ENCODE measurements at places on chromosomes 13 and 19. TPM values are rescaled to one million over a fixed set of nuclear protein-coding genes. Genes with fewer than 3 reads are reported as not detected.

The CYP2A7 gene
- not detected for total RNA-seq

The VSTM1 gene
- total RNA-seq, result not detected

DNA sequence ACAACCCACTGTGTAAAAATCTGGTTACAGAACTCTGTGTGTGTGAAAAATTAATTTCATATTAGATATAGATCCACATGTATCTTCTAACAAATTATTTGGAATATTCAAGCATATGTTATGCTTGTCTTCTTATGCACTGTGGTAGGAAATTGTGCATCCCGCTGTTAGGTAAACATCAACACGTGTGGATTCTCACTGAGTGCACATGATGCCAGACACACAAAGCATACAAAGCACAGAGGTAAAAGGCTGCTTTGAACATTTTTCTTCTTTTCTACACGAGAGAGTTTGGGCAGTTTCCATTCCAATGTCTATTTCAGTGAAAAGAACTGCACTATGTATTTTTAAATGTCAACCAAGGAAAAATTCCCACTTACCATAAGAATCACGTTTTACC is 354.9 kb downstream of the PCDH9 start:
- no peaks in the 10 kb centered on the region for H3K4me1 ChIP-seq
- H3K36me3 ChIP-seq, result no peaks in the 10 kb centered on the region
- no peaks in the 10 kb centered on the region for H3K27me3 ChIP-seq
- no peak overlapping the region for H3K4me3 ChIP-seq

The C1QTNF9B gene
- total RNA-seq, result not detected

The CD70 gene
- total RNA-seq, result not detected

The RNF225 gene
- 0.62 TPM for total RNA-seq

The CEACAM7 gene
- total RNA-seq, result not detected

DNA sequence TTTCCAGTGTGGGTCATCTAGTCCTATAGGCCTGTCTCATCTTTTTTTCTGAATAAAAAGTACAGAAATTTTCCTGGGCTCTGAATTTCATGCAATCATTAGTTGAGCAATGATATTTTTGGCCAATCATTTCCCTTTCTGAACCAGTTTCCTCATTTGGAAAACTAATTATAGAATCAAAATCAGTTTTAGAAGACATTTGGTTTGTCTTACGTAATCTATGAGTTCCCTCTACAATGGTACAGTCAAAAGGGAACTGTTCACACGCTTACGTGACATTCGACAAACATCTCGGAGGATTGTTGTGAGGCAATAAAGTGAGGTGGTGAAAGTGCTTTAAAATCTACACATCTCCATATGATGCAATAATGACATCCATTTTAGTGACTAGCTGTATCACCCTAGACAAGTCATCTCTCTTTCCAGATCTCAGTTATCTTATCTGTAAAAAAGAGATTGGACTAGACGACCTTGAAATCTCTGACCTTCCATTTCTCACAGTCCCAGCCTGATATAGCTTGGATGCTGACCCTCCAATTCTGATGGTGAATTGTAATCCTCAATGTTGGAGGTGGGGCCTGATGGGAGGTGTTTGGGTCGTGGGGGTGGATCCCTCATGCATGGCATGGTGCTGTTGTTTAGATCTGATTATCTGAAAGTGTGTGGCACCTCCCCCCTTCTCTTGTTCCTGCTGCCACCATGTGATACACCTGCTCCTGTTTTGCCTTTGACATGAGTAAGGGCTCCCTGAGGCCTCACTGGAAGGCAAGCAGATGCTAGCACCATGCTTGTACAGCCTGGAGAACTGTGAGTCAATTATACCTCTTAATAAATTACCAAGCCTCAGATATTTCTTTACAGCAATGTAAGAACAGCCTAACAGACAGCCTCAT is 26.7 kb downstream of the FLT1 start:
- H3K4me3 ChIP-seq, result no peak overlapping the region
- H3K4me1 ChIP-seq, result no peaks in the 10 kb centered on the region
- no peak for DNase-seq
- no peaks in the 10 kb centered on the region for H3K36me3 ChIP-seq
- no peak overlapping the region for H3K27ac ChIP-seq

The ZNF135 gene
- total RNA-seq, result 13.4 TPM

Measured in prostate gland (tissue), 2 donors.